ENCODE measurements at places on chromosomes 13 and 19.

GRCh38 chr19:28706693-28707092, 506.3 kb downstream of the UQCRFS1 start:
- DNase-seq = no peak

DNA sequence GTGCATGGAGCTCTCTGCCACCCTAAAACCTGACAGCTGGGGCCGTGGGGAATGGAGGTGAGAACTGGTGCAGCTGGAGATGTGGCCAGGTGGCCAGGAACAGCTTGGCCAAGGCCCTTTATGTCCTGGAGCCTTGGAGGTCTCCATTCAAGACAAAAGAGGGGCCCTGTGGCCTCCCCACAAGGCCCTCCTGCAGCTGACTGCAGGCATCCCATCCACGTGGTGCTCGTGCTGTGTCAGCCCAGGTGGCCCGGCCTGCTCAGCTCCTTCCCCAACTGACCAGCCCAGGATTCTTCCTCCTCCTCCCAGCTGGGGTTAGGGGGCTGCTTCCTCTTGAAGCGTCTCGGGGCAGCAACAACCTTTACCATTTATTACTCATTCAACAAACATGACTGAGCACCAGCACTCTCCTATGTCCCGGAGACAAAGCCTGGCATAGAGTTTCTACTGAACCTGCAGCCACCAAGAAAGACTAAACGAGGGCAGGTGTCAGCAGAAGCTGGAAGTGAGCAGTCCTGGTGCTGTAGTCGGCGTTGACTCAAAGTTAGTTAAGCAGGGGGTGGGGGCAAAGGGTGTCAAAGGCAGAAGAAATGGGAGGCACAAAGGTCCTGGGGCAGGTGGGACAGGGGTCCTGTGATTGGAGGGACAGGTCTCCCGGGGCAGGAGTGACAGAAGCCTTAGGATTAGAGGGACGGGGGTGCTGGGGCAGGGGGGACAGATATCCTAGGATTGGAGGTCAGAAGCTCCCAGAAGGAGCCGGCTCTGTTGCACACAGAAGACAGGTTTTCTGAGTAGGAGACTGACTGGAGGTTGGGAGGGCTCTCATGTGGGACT, 23.3 kb upstream of the C13orf46 start:
- DNase-seq = no peak

GRCh38 chr19:47005164-47005641, 14.4 kb upstream of the NPAS1 start:
- no peak for DNase-seq

- peak; percentile 64 for DNase-seq
Observed at GRCh38 chr19:47230054-47230920, 712 bp downstream of the BBC3 start.

- no peak for DNase-seq
Observed at GRCh38 chr13:71772361-71772760, 94.6 kb downstream of the DACH1 start.

- no peak for DNase-seq
Observed at GRCh38 chr13:40148101-40148500, 492.6 kb downstream of the COG6 start.

DNA sequence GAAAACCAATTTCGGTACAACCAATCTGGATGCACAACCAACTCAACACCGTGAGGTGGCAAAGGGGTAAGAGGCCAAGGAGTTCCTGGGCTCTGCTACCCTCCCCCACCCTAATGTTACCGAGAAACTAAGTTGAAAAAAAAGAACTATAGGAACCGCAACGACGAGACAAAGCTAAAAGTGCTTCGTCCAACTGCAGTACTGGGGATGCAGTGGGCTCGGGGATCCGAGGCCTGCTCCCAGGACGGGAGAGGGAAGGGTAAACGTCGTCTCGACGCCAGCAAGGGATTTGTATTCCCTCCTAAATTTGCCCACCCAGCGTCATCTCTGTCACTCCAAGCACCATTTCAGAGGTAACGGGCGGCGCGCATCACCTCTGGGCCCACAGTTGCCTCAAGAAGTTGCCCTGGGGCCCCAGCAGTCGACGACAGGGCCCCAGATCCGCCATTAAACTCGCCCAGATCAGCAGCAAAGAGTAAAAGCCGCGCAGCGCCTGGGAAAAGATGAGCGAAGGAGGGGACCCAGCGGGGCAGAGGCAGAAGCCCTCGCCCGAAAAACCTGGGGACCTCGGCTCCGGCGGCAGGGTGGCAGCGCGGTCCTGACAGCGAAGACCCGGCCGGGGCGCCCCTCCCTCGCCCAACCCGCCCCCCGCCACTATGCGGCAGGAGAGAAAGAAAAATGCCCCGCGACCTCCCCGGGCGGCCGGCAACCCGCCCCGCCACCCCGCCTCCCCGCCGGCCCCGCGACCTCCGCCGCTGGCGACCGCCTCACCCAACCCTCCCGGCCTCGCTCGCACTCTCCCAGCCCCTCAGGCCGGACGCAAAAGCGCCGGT, 752 bp downstream of the ZMYM5 start:
- peak; percentile 40 for DNase-seq

- no peak for DNase-seq
Observed at GRCh38 chr13:98825659-98826058, 73.2 kb upstream of the SLC15A1 start.

- no peak for DNase-seq
Observed at GRCh38 chr19:8243146-8243545, 34.0 kb downstream of the CERS4 start.

DNA sequence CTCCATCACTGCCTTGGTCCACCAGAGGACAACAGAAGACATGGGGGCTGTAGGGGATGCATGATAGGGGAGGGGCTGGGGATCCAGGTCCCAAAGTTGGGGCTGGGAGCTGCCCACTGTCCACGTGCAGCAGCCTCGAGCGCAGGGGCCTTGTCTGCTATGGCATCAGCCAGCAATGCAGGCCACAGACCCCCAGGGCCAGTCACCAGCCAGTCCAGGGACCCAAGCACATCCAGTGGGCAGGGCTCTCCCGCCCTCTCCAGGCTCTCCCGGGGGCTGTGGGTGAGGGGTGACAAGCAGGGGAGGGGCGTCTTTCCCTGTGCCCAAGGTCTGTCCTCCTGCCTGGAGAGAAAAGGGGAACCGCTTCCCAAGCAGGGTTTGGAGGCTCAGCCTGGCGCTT, 32.8 kb downstream of the PEPD start:
- DNase-seq = no peak

GRCh38 chr13:43170506-43170905, 147.1 kb downstream of the DNAJC15 start:
- DNase-seq = no peak

GRCh38 chr13:20303636-20304035, 71.5 kb upstream of the GJB6 start:
- DNase-seq = no peak

GRCh38 chr19:10603873-10604459, 16.9 kb upstream of the AP1M2 start:
- no peak for DNase-seq

DNA sequence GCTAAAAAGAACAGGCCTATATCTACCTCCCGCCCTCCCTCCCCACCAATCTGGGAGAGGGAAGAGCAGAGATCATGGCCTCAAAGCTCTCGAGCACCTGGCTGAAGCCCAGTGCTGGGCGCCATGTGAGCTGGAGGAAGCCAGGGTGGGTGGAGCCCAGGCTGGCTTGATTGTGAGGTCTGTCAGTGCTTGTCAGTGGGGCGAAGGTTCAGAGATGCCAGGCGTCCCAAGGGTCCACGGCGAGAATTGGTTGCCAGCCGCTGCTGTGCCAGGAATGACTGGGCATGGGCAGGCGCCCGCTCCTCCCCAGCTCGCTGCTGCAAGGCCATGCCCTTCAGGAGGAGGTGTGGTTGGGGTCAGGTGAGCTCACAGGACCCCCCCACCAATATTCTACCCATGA, 11.5 kb downstream of the BEST2 start:
- no peak for DNase-seq

- no peak for DNase-seq
Observed at GRCh38 chr13:111245576-111246384, 74.7 kb upstream of the TEX29 start.

GRCh38 chr13:52751196-52751595, 11.6 kb upstream of the CNMD start:
- DNase-seq = no peak

GRCh38 chr13:109381546-109382180, 404.7 kb downstream of the IRS2 start:
- no peak for DNase-seq

GRCh38 chr13:39407786-39408185, 195.2 kb downstream of the LHFPL6 start:
- no peak for DNase-seq

DNA sequence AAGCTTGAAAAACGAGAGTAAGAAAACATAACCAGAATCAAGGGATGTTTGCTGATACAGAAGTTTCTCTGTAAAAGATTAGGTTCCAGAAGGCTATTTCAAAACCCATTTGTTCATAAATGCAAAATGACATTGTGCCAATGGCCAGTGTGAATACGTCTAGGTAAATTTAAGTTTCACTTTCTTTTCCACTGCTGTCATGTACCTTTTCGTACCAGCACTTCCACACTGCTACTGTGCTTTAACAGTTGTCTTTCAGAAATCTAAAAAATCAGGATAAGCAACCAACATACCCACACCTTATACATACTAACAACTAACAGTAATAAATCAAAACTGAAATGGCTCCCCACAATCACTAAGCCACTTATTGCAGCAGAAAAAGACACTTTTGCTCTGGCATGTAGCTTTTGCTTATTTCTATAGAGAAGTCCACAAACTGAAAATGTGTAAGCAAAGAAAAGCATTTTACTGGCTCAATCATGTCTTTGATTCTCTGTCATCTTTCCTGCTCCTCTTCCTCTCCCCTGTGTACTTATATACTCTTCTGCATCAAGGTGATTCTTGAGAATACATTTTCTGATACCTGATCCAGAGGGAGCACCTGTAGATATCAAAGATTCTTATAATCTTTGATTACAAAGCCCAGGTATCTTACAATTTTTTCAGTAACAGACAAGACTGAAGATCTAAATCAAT, 34.3 kb downstream of the ELF1 start:
- DNase-seq = no peak

DNA sequence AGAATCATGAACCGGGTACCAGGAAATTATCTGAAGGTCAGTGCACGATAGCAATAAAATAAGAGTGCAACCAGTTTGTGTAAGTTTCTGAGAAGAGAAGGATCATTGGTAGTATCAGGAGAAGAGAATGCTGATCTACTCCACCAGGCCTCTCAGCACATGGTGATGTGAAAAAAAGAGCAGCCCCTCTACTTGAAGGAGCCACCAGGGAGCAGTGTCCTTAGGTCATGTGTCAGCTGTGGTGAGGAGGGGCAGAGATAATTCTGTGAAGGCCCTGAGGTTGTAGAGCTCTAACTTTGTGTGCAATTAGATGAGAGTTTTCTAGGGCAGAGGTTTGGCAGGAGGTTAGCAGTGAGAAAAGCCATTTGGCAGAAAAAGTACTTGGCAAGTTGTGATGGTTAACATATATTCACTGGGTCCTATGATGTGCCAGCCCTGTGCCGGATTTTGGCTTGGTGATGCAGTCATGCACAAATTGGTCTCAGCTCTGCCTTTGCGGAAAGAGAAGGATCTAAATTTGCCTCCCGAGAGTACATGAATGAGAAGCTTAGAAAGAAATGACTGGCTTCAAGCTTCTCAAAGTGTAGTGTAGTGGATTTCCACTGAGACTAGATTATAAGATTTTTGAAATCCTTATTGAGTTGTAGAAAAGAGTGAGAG, 19.2 kb upstream of the ZC3H13 start:
- no peak for DNase-seq

- DNase-seq = no peak
Observed at GRCh38 chr13:76715621-76716020, 170.6 kb downstream of the KCTD12 start.

DNA sequence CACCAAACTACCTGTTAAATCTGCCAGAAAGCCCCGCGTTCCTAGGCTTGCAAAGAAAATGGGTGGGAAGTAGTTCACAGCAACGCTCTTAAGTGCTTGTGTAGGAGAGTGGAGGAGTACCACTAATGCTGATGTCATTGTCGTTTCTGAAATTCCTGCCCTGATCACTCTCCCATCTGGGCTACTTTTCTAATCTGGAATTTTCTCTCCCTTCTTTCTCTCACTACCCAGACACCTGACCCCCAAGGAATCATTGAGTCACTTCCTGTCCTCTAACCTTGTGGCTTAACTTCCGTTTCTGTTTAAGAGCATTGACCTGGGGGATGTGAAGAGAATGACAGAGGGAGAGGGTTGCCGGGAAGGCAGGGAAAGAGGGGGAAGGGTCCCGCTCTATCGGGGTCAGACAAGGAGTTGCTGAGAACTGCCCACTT, 98.7 kb downstream of the STARD13 start:
- no peak for DNase-seq

- no peak for DNase-seq
Observed at GRCh38 chr19:31261019-31261602, 88.1 kb downstream of the TSHZ3 start.

DNA sequence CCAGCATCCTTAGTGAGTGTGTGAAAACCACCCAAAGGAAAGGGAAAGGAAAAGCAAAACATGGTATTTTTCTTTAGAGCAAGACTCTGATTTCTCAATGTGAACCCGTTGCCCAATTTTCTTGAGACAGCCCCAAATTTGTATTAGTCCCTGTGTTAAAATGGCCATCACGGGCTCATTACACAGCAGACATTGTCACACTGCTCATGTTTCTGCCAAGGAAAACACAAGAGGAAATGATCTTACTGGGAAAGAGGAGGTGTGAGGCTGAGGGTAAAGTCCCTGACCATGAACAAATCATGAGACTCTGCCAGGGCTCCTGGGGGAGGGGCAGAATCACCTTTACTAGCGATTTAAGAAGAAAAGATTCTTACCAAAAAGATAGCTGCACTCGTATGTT, 54.4 kb downstream of the FAM124A start:
- DNase-seq = no peak

DNA sequence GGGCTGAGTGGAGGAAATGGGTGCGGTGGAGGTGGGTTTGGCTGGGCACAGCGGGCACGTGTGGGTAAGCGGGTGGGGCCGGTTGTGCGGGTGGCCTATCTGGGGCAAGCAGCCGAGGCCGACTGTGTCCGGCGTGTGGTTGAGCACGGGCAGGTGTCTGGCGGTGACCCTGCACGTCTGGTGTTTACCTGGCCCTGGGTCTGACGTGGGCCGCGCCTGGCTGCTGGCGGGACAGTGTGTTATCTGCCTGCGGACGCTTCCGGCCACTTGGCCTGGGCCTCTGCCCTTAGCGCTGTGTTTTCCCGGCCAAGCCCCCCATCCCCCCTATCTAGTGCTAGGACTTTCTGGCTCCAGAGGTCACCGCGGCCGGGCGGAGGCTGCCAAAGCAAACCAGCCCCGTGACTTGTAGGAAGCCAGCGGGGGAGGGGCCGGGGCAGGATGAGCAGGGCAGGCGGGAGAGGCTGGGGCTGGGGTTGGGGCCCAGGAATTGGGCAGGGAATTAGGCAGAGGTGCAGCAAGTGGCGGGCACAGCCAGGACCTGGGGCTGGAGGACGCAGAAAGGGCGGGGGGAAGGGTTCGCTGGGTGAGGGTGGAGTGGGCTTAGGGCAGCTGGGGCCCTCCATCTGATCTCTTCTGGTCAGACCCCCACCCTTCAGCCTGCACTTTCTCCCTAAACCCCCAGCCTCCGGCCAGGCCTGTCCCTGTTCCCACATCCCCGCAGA, 534 bp upstream of the HPN start:
- DNase-seq = peak; percentile 69

DNA sequence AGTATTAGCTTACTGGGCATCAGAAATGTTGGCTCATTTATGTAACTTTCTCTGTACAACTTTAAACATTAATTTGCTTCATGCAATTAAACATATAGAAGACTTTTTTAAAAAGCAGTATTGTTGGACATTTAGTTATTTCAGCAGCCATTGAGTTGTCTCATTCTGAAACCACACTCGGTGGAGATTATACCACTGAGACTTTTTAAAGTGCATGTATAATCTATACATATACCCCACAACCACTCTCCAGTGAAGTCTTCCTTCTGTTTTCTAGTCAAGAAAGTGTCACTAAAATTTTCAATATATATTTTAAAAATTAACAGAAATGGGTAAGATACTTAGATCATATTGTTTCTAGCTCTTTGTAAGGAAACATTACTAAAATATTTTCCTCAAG, 15.5 kb downstream of the SETDB2 start:
- no peak for DNase-seq

All from C1 segment of cervical spinal cord (tissue), 14 donors.